ENCODE measurements at places on chromosomes 5 and 9.

DNA sequence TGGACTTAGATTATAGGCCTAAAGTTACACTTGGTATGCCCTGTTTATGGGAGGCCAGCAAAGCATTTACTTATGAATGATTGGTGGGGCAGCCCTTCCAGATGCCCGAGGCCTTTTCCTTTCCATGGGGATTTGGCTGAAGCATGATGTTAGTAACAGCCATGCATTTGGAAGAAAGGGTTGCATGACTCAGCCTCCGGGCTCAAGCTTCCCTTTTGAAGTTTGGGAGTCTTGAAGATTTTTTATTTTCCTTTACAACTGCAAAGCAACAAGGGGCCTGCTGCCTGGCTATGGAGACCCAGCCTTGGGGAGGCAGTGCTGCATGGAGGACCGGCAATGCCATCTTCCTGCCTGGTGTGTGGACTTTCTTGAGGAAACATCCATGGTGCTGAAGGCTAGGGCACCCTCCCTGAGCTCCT lies 244.7 kb downstream of the ICE1 start:
- no peak for DNase-seq

DNA sequence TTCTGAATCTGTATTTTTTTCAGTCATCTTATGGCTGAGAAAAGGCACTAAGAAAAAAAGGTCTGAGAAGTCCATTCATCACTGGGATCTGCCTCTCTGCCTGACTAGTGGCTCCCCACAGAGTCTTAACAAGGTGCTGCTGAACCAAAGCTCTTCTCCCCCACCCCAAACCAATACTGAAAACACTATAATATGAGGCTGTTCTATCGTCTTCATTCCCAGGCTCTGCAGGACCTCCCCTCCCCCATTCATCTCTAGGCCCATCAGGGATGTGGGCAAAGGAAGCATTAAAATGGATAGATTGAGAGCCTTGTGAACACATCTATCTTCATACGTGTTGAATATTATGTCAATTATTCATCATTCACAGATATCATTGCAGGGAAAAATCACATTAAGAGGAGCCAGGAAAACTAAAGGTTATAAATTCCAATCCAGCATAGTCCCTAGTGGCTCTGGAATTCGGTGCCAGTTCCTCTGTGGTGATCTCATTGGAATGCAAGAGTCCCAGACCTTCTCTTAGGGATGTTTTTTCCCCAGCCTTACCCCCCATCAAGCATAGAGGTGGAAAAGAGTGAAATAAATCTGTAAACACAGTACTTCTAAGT lies 44.3 kb upstream of the GPR151 start:
- no peak for DNase-seq

DNA sequence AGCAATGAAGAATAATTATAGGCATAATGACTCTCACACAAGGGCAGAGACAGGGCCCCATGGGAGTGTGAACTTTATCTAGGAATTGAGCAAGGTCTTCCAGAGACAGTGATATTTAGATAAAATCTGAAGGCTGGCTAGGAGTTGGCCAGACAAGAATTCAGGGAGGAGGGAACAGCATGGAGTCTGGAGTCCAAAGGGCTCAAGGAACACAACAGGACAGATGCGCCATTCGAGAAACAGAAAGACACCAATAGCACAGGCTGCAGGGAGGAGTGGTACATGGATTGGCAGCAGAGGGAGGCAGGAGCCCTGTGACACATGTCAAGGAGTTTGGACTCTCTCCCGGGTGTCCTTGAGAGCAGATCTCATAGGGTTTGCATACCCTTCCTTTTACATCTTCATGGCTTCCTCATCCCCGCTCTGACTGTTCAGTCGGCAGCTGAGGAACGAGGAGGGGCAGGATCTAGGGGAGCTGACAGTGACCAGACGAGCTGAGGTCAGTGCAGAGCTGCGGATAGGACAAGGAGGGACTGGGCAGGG lies 64.0 kb upstream of the XPA start:
- no peak for DNase-seq

DNA sequence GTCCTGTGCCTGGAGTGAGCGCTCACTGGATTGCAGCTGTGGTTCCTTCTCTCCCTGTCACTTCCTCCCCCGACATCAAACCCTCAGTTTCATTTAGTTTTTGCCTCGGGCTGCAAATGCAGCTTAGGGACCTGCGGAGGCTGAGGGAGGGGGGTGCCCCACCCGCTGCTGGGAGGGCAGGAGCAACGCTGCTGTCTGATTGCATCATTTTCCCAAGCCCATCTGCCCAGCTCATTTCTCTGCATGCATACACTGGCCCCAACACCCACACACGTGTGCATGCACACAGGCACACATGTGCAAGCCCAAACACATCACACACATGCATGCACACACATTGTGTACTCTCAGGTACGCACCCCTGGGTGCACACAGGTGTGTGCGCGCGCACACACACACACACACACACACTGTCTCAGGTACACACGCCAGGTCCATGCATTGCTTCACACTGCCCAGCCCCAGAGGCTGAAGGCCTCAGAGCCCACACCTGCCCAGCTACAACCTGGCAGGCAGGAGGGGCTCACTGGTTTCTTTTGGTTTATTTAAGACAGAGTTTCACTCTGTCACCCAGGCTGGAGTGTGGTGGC lies 3.4 kb downstream of the ASS1 start:
- DNase-seq: no peak

GRCh38 chr5:138752341-138752950 lies 779 bp upstream of the CTNNA1 start:
- no peak for DNase-seq

- no peak for DNase-seq
Measured at GRCh38 chr9:33161011-33161588, 6.0 kb downstream of the B4GALT1 start.

DNA sequence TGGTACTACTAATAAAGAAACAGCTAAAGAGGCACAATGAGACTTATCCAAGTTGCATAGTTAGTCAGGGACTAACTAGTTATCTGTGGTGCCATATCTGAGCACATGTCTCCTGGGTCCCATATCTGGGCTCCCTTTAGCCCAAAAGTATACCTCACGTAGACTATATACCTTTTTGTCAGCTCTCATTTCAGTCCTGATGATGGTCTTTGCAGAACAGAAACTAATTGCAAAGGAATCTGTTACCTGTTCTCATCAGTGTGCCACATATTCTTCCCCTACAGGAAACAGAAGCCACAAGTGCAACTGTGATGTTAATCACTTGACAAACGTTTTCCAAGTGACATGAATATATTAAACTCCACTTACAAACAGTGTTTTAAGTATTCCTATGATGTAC lies 395.2 kb downstream of the KIAA0825 start:
- DNase-seq: no peak

GRCh38 chr9:98185611-98186171 lies 6.7 kb downstream of the CORO2A start:
- no peak for DNase-seq

DNA sequence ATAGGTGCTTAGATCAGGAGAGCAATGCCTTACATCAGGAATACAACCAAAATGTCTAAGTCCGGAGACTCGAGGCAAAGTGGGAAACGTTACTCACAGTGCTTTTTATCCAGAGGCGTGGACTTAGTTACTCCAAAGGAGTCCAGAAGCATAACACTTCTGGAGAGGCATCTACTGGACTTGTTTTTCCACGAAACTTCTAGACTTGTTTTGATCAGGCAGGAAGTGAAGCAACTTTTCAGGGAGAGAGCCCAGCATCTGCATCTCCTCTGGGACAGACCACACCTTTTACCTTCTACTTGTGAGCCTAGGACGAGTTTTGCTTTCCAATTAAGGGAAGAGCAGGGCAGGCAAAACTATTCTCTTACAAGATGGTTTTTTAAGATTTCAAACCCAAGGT lies 1.2 kb upstream of the TJP2 start:
- DNase-seq: no peak

DNA sequence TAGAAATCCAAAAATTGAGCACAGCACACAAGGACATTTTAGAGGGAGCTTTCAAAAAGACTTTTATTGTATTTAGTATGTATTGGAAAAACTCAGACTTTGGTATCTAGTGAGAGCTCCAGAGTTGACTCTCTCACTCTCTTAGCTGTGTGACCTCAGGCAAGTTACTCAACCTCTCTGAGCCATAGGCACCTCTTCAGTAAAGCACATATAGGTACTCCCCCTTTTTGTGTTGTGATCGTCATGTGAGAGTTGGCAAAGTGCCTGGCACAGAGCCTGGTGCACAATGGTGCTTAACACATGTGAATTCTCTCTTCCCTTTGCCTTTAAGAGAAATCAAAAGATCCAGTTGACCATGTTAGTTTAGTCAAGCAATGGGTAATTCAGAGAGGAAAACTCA lies 186.2 kb downstream of the TMEM38B start:
- DNase-seq: no peak

All from stimulated activated CD4-positive, alpha-beta T cell treated with anti-CD3 and anti-CD28 coated beads, Interleukin-12 subunit alpha, Interleukin-12 subunit beta, amount 100 ng/mL, for 24 hours (primary cell).